ENCODE measurements at places on chromosomes 7 and 10. TPM values are rescaled to one million over a fixed set of nuclear protein-coding genes. Genes with fewer than 3 reads are reported as not detected.

OIT3 gene
- under 0.01 TPM for total RNA-seq

FZD8 gene
- total RNA-seq, result 9.6 TPM

NPY4R gene
- not detected for total RNA-seq

SFXN2 gene
- total RNA-seq, result 1.9 TPM

SLC18A3 gene
- total RNA-seq, result not detected

NRBF2 gene
- total RNA-seq, result 32.2 TPM

SGPL1 gene
- 70.4 TPM for total RNA-seq

SPDYE8 gene
- not detected for total RNA-seq

AGBL3 gene
- total RNA-seq, result 0.64 TPM

COL26A1 gene
- not detected for total RNA-seq

GPR141 gene
- total RNA-seq, result 0.24 TPM

NME8 gene
- total RNA-seq, result not detected

TMEM196 gene
- total RNA-seq, result not detected

HUS1 gene
- 13.7 TPM for total RNA-seq

HSPA12A gene
- 6.0 TPM for total RNA-seq

TMEM184A gene
- total RNA-seq, result 8.2 TPM

STEAP4 gene
- 2.1 TPM for total RNA-seq

Measured in tracheal epithelial cell (primary cell).